Stimulated activated naive B cell treated with anti-CD40 and anti-IgM and Interleukin-4, amounts not matched to agents 10 μg/mL and 1 μg/mL and 100 μg/mL, for 72 hours (primary cell): ENCODE measurements at places on chromosomes 2 and 18.

- DNase-seq, result no peak
These were observed 19.5 kb downstream of the G6PC2 start for GRCh38 chr2:168920504-168921157.

DNA sequence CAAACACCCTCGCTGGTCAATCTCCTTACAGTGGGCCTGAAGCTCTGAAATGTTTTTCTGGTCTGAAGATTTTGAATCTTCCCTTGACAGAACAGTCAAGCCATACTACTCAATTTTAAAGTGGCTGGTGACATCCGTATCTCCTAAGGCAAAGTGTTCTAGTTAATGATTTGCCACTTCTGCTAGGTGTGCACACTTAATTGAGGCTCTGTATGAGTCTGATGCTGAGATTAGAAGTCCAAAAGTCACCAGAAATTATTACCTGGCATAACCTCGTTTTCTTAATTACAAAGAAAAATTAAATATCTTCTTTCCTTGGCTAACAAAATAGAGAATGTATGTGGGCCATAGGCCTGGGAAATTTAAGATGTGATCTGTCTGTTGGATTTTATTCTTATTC, 104.1 kb downstream of the DPP10 start:
- DNase-seq, result no peak

- DNase-seq, result no peak
These were observed 30.0 kb upstream of the ERMN start for GRCh38 chr2:157355618-157356017.

DNA sequence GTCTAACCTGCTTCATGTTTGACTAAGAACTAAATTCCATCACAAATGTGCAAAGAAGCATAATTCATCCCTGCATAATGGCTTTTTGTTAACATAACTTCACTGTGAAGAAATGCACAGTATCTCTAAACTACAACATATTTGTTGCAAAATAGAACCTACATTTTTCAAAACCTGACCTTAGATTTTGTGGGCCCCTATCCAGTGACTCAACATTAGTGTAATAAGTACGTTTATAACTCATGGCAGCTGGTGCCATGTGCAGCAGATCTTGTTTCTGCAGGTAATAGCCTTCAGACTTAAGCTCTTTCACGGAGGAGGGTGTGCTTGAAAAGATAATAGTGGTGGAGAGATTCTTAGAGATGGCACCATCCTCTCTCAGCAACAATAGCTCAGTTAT, 28.6 kb upstream of the VWC2L start:
- DNase-seq, result no peak

DNA sequence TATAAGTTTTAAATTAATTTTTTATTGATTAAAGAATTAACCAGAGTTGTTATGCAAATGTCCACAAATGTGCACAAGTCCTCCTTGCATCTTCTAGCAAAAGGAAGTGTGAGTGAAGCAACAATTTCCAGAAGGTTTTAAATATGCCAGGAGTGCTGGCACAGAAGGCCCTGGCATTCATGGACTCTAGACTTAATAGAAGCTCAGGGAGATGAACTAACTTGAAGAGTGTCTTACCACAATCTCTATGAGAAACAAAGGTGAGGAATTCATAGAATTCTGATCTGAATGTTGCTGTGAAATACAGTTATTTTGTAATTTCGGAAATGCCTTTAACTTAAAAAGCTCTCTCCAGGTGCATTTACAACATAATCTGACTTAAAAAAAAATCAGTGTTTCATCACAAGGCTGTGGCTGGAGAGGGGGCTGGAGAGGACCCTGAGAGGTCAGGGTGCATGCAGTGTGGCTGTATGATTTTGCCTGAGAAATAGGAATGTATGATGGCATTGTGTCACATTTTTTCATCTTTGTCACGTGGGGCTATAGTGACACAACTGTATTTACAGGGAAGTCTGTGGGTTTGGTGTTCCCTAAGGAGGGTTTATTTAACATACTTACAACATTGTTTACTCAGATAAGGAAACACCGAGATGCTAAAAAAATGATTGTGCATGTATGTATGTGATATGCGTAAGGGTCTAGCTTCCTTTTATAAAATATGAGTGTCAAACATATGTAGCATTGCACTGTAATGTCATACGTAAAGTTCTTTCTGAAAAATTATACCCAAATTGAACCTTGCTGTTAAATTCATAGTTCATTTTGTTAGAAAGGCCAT, 66.2 kb downstream of the MAP4K4 start:
- no peak for DNase-seq
